ENCODE measurements at places on chromosomes 6 and 20.

DNA sequence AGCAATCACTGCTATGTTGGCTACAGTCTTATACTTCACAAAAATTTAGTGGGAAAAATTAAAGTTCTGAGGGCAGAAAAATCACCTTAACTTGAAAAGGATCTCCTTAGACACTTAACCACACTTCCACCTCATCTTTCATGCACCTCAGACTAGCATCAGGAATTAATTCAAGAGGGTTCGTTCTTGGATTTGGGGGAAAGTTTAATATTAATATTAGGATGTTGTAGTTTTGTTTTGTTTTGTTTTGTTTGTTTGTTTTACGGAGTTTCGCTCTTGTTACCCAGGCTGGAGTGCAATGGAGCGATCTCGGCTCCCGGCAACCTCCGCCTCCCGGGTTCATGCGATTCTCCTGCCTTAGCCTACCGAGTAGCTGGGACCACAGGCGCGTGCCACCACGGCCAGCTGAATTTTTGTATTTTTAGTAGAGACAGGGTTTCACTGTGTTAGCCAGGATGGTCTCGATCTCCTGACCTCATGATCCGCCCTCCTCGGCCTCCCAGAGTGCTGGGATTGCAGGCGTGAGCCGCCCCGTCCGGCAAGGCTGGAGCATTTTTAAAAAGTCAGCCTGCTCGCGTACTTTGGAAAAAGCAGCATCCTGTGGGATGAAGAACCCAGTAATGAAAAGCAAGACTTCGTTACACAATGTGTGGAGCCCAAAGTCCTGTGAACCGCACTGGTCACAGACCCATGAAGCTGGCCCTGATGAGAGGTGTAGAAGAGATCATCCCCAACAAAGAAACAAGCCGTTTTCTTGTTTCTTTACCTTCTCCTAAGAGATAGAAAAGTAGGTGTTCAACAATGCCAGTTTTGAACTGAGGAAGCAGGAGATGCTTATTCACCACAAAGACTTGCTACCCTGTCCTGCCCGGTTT is 194.9 kb downstream of the GPX5 start:
- DNase-seq = no peak

DNA sequence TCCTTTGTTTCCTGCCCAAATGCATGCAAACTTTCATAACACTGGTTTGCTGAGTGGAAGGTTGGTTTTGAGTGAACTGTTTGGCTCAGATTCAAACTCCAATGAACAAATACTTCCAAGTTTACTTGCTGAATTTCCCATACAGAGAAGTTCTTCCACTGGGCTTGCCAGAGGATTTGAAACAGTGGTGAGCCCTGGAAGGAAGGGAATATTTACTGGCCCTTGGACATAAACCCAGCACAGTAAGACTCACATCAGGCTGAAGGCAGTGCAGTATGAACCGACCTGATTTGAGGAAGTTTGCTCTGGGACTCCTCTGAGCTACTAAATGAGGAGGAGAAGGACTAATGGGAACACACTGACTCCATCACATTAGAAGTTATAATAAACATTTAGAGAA is 3.8 kb downstream of the TRAF3IP2 start:
- DNase-seq = no peak

DNA sequence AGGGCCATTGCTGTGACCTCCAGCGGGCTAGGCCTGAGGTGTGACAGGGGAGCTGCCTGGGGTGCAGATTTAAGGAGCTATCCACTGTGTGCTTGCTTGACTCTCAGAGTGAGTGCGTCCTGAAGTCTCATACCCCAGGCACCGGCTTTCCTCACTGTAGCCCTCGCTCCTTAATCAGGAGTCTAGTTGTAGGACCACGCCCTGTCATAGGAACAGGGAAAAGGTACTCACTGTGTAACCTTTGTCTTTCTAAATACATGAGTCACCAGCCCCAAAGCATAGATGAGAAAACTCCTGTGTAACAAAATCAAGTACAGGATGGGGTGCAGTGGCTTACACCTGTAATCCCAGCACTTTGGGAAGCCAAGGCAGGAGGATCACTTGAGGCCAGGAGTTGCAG is 141.7 kb downstream of the TMEM242 start:
- DNase-seq = no peak

- no peak for DNase-seq
Observed at GRCh38 chr6:61841958-61842357, 444.1 kb downstream of the KHDRBS2 start.

- DNase-seq = no peak
Observed at GRCh38 chr6:75608956-75609533, 7.4 kb downstream of the SENP6 start.

- DNase-seq = no peak
Observed at GRCh38 chr20:9417665-9418064, 96.7 kb upstream of the LAMP5 start.

GRCh38 chr6:122853259-122853995 is 64.4 kb downstream of the SMPDL3A start:
- DNase-seq = no peak

- no peak for DNase-seq
Observed at GRCh38 chr20:53739799-53740785, 146.5 kb upstream of the ZNF217 start.

DNA sequence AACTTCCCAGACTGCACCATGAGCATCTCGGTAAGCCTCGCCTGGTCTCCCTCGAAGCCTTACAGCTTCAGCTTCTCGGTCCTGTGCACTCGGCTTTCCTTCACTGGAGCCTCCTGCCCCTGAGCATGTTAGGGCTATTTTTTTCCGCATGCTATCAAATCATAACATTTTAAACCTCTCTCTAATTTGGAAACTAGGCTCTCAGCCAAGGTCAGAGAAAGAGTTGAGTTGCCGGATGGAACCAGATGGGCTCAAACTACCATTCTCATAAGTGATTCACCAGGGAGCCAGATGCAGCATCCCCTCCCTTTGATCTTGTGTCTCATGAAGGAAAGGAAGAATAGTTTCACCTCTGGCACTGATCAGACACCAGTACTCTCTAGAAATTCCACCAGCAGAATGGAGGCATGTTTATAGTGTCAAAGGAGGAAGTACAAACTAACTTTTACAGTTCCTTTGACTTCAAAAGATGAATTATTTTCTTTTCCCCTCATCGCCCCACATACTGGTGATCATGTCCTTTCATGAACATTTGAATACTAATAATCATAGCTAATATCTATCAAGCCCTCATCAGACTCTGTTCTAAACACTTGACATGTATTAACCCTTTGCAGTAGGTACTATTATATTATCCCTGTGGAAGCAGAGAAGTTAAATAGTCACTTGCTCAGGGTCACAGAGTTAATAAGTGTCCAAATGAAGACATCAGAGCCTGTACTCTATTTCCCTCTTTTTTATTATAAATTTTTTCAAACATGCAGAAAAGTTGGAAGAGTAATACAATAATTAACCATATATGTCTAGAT is 46.7 kb downstream of the MAP1LC3A start:
- DNase-seq = no peak

DNA sequence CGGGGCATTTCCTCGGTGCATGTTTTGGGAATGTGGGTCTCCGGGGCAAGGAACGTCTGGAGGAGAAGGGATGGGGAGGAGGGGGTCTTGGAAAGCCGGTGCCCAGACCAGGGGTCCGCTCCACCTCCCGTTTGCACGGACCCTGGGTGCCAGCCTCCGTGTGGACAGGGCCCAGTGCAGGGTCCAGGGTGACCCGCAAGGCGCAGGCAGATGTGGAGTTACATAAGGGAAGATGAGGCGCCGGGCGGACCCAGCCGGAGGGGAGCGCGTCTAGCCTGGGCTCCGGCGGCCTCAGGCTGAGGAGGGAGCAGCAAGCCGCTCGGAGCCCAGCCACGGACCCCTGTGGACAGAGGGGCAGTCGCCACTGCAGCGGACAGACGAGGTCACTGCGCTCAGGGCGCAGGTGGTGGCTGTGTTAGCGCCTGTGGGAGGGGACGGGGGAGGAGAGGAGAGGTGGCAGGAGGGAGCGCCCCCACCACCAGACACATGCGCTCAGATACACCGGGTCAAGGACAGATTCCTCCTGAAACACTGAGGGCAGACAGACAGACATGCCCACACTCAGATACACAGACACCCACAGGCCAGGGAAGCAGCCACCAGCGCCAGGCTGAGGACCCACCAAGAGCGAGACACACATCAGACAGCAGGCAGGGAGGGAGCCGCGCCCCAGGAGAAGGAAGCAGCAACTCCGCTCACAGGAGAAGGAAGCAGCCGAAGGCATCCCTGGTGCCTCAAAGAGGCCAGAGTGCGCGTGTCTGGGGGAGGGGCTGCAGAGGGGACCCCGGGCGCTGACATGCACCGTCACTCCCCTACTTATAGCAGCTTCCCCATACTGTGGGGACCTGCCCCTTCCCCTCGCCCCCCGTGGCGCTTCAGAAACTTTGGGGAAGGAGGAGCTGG is 839 bp upstream of the HRH3 start:
- DNase-seq = no peak

- DNase-seq = no peak
Observed at GRCh38 chr20:23314699-23315098, 35.9 kb upstream of the NXT1 start.

DNA sequence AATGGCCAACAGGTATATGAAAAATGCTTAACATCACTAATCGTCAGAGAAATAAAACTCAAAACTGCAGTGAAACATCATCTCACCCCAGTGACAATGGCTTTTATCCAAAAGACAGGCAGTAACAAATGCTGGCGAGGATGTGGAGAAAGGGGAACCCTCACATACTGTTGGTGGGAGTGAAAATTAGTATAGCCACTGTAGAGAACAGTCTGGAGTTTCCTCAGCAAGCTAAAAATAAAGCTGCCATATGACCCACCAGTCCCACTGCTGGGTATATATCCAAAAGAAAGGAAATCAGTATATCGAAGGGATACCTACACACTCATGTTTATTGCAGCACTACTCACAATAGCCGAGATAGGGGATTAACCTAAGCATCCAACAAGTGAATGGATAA is 23.4 kb upstream of the INSM1 start:
- no peak for DNase-seq

GRCh38 chr20:45336530-45337366 is 11.5 kb downstream of the SDC4 start:
- DNase-seq = no peak

DNA sequence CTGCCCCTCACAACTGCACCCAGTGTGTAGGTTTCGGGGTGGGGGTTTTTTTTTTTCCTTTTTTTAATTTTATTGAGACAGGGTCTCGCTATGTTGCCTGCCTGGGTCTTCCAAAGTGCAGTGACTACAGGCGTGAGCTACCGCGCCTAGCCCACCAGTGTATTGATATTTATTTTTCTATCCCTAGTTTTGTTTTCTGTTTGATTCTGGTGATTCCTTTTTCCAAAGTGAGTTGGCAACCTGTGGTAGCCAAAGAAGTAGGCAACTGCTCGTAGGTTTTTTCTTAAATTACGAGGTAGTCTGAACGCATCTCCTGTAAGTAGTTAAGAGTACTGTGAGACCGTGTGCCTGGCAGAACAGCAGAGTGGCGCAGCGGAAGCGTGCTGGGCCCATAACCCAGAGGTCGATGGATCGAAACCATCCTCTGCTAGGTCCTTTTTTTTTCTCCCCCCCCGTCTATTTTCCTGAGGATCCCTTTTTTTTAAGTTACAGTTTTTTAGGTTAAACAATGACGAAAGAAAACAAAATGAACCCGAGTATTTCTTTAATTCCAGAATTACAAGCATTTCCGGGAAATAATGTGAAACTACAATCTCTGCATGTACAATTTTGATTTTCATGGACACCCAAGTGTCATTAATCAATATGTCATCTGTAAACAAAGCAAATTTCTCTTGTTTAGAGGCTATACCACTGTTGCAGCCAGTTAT is 78.7 kb upstream of the BTN3A2 start:
- DNase-seq = peak; percentile 73

DNA sequence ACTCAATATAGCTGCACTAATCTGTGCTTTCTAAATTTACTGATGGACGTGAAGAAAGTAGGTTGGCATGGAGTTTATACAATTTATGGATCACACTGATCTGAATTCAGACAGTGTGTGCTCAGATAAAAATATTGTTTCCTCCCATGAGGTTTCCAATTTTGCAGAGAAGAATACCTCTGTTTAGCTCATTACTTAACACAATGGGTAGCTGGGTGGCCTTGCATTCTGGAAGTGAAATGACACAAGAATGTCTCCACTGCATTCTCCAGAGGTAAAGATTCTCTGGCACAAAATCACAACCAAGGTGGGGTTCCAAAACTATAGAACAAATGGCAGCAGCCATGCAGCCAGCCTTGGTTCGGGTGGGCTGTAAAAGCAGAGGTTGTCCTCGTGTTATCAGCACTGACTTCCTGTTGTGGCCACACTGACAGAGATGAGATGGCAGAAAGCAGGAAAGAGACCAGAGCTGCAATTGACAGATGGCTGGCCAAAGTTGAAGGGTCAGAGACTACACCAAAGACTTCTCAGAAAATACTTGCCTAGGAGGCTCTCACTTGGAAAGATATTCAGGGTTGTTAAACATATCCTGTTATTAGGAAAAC is 50.2 kb downstream of the HDAC2 start:
- no peak for DNase-seq

DNA sequence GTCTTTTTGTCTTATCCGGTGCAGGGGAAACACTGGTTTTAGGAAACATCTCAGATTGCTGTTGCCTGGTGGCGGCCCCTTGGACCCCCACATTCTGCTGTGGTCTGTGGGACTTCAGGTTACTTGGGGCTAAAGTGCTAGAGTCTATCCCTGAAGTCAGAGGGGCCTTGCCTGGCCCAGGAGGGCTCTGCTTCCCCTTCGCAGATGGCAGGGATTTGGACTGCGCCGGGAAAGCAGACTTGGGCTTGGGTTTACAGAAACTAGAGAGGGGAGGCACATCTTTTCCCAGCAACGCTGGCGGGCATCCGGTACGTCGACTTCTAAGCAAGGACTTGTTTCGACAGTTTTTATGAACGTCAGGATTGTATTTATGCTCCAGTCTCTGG is 17.5 kb downstream of the ZNF217 start:
- DNase-seq = no peak

GRCh38 chr6:89242574-89243330 is 25.6 kb upstream of the GABRR1 start:
- no peak for DNase-seq

DNA sequence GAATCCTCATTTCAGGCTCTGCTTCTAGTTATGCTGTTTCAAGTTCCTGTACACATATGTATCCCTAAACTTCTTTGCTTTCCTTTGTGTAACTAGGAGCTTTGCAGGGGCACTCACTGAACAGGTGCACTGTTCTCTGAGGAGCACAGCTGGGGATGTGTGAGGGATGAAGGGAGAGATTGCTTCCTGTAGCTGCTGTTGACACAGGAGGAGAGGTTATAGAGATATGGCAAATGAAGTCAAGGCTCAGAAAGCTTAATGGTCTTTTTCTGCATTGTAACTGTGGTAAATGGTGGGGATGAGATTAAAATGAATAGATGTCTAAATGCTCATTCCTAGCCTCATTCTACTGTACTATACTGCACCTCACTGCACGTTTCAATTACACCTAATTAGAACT is 454.3 kb downstream of the BTBD3 start:
- DNase-seq = no peak

DNA sequence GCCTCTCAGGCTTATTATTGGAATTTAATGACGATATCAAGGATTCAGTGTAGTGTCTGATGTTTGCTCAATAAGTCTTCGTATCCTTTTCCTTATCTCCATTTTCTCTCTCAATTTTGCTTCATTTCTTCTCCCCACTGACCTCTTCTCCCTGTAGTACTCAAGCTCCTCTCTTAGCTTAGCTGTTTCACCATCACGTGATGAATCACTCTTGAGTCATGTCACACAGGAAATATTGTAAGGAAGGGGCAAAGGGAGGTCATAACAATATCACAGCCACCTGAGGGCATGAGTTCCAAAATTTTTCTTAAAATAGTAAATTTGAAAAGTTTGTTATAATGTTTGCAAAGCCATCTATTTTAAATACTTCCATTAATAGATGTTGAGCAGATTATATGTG is 392.2 kb upstream of the MARCKS start:
- no peak for DNase-seq
